ENCODE measurements at places on chromosomes 12 and 14. TPM values are rescaled to one million over a fixed set of nuclear protein-coding genes. Genes with fewer than 3 reads are reported as not detected.

The RARG gene
- total RNA-seq, result 65.4 TPM

The ANKS1B gene
- total RNA-seq, result 0.48 TPM

The IL31 gene
- not detected for total RNA-seq

The TAC3 gene
- total RNA-seq, result not detected

The ADAM21 gene
- 0.64 TPM for total RNA-seq

The EPYC gene
- total RNA-seq, result not detected

The KLRD1 gene
- 0.24 TPM for total RNA-seq

The ZNF664 gene
- total RNA-seq, result 69.5 TPM

The CFAP54 gene
- 0.85 TPM for total RNA-seq
